GDM1 (cell line): ENCODE measurements at places on chromosomes 1 and 21.

DNA sequence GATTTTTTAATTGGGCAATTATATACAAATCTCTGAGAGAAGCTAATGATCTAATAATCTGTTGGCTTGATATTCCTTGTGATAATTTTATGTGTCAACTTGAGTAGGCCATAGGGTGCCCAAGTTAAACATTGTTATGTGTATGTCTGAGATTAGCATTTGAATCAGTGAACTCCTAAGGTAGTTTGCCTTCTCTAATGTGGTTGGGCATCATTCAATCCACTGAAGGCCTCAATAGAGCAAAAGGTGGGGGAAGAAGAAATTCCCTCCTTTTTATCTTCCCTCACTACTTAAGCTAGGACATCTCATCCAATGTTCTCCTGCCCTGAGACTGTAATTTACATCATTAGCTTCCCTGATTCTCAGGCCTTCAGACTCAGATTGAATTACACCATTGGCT, 394.5 kb downstream of the LMO4 start:
- no peak for DNase-seq

- DNase-seq: peak; percentile 41
Observed at GRCh38 chr1:77412820-77413530, 131.2 kb downstream of the AK5 start.

DNA sequence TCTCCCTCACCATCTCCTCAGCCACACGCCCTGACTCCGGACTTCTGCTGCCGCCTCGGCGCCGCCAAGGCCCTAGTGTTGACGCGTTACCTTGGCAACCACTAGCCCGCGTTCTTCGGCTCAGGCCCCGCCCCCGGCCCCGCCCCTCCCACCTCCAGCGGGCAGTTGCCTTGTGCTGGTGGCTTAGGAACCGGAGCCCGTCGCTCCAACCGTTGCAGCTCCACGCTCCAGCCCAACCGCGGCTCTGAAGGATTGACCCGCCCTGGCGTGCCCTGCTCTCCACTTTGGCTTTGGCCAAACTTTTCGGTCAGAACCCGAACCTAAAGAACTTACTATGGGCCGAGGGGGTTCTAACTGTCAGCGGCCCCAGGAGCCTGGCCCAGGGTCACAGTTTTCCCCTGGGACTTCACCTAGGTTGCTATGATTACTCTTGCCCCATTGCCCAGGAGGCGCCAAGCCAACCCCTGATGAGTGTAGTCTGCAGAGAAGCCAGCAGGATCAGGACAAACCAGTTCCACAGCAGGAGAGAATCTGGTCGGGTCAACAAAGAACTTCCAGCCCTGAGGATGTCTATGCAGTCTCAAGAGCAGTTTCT, at the start of gene CFAP45:
CFAP45 (minus strand) TSS at position 80 of the 595 bp plus-strand sequence; CDS start at position 13, 67 bp downstream.
- DNase-seq: no peak

DNA sequence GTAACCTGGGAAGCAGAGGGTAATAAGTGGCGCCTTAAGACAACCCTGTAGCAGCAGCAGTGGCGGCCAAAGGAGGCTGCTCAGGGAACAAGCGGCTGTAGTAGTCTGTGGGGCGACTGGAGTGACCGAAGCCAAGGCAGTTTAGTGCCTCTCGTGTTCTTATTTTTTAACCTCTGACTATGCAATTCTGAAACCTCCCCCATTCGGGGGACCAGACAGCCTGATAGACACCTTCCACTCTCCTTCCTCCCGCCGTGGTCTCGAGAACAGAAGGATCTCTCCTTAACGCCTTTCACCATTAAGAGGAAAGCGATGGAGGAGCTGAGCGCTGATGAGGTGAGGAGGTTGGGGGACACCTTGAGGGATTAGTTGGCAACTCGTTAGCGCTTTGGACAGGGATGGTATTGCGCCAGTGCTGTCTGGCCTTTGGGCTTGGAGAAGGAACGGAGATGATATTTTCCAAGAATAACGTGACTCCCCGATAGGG, 644 bp downstream of the UBE4B start:
- no peak for DNase-seq

DNA sequence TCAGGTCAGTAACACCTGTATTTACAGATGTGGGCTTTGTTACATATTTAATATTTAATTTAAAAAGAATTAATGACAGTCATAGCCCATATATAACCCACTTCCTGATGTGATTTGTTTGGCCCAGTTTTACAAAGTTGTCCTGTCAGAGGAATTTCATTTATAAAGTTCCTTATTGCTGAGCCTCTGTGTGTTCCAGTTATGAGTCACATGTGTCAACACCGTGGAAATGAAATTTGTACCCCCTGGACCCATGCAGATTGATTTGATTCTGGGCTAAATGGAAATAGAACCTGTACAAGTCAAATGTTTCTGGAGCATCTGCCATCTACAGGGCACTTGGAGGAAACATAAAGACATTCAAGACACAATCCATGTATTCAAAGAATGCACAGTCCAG, 149.2 kb downstream of the CACNA1E start:
- no peak for DNase-seq

GRCh38 chr1:228366062-228366865, 40.4 kb downstream of the TRIM11 start:
- DNase-seq: no peak
